ENCODE measurements at places on chromosomes 16 and 17.

GRCh38 chr16:79261481-79261940, 339.0 kb downstream of the MAF start:
- DNase-seq: no peak

- DNase-seq: no peak
These were observed 84.2 kb downstream of the MGAT5B start for GRCh38 chr17:76952402-76952801.

DNA sequence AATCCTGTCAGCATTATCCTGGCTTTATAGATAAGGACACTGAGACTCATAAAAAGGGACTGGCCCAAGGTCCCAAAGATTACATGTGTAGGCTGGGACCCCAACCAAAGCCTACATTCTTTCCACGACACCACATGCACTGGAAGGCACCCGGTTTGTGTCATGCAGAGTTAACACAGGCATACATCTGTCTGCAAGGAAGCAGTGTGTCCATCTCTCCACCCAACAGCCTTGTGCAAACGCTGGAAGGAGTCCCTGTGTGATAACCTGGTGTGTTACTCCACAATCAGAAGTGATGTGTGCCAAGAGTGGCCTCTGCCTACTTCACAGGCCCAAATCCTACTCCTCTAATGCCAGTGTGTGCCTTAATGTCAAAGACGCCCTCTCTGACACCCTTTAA, 139.8 kb downstream of the PARN start:
- DNase-seq: no peak

DNA sequence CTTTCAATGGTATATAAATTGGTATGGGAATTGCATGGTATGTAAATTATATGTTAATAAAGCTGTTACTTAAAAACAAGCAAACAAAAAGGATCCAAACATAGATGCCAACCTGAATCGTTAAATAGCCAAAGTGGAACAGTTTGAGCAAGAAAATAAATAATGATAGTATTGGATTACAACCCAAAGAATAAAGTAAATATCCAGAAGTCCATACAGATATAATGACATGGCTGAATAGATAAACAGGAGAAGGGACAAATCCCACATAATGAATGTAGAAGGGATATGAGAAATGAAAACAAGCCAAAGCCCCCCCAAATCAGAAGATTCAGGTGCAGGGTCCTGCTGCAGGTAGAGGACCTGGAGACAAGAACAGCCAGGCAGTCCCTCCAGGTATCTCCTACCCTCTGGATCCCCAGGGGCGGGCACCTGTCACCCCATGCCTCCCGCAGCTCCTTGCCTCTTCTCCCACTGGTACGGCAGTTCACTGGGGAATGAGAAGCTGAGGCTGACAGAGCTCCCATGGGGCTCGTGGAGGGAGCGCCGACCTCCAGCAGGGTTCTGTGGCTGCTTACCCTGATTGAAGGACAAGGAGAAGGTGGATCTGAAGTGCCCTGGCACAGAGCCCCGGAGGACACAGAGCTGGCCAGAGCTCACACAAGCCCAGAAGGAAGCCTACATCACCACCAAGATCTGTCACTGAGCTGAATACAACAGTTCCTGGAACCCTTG, 9.9 kb upstream of the LCAT start:
- DNase-seq: no peak

- no peak for DNase-seq
These were observed 159.1 kb downstream of the UTP18 start for GRCh38 chr17:51419476-51419875.

DNA sequence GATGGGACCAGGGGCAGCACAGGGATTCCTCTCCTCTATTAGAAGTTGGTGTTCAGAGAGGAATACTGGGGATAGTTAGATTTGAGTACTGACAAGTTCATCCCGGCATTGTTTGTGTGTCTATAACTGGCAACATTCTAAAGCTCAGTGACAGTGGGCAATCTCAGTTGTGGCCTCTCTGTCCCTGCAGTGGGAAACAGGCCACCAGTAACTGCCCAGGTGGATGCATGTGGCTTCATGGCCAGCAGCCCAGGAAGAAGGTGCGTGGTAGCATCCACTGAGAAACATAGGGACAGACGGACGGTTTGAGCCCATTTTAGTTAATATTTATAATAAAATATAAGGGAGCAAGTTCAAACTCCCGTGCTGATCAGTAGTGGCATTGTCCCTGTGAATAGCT, 51.5 kb downstream of the B9D1 start:
- DNase-seq: no peak

DNA sequence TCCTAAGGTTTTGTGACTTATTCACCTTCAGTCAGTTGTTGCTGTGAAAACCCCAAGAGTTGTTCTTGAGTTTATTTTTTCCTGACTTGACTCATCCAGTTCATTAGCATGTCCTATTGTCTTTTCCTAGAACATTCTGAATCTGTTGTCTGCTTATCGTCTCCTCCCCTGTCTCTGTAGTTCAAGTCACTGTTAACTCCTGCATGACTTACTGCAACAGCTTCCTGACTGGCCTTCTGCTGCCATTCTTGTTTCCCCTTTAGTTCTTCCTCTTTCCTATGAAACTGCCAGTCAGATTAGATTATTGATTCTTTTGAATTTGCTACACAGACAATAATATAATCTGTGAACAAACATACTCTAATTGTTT, 161.5 kb downstream of the FTO start:
- no peak for DNase-seq

DNA sequence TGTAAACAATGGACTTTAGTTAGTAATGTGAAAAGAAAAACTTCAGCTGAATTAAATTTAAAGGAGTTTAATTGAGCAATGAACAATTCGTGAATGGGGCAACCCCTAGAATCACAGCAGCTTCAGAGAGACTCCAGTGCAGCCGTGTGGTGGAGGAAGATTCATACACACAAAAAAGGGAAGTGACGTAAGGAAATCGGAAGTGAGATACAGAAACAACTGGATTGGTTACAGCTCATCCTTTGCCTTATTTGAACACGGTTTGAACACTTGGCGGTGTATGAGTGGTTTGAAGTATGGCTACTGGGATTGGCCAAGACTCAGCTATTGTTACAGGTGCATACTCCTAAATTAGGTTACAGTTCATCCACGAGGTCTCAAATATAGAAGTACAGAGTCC, 460.4 kb upstream of the ASIC2 start:
- no peak for DNase-seq

- no peak for DNase-seq
These were observed 354.9 kb upstream of the CDH8 start for GRCh38 chr16:62391134-62391533.

DNA sequence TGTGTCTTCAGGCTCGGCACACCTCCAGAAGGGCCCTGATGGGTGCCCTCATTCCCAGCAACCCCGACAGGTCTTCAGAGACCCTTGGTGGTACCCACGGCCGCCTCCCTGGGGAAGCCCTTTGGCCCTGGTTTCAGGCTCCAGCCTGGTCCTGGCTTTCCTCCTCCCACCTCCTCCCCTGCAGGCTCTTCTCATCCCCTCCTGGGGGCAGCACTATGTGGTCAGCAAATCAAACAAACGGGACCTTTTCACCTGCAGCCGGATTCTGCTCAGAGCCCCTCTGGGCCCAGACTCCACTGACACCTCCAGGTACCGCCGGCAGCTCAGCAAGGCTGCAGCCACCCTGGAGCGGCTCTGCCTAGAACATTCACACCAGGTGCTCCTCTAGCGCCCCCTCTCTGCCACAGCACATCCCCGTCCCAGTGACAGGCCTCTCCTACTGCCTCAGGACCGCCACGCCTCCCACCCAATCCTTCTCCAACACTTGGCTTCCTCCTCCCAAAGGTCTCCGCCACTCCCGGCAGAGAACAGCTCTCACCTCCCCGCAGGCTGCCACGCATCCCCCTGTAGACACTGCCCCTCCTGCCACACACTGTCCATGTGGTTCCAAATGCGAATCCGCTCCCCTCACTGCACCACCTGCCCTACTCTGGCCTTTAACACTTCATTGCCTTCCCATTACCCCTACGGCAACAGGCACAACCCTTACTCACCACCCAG, 12.0 kb downstream of the CORO7 start:
- DNase-seq: peak; percentile 47

GRCh38 chr17:46191322-46192188, 1.7 kb downstream of the KANSL1 start:
- DNase-seq: peak; percentile 67

All from right forelimb (tissue), 1 donor.